ENCODE measurements at places on chromosomes 16 and 17.
A peak's percentile ranks its signal among the peaks of the same experiment; 100 is the strongest.

DNA sequence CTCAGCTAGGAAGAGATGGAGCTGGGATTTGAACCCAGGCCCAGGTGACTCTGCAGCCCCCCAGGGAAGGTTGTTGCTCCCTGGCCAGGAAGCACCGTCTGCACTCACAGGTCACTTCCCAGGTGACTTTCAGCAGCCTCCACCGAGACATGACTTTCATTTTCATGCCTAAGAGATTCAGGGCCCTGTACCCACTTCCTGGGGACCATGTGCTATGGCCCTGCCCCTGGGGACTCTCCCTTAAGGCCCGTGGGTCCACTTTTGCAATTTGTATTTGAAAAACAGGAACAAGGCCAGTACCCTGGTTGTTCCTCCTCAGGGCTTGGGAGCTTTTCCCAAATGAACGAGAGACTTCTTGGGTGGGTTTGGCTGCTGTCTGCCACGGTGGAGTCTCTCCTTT, 191.0 kb downstream of the IRF8 start:
- no peak for DNase-seq

GRCh38 chr17:6476810-6477179, 32.5 kb downstream of the PIMREG start:
- no peak for DNase-seq

- no peak for DNase-seq
These were observed 9.6 kb upstream of the GP2 start for GRCh38 chr16:20336955-20337354.

- DNase-seq = no peak
These were observed 1.7 kb downstream of the GPRC5C start for GRCh38 chr17:74433421-74434121.

DNA sequence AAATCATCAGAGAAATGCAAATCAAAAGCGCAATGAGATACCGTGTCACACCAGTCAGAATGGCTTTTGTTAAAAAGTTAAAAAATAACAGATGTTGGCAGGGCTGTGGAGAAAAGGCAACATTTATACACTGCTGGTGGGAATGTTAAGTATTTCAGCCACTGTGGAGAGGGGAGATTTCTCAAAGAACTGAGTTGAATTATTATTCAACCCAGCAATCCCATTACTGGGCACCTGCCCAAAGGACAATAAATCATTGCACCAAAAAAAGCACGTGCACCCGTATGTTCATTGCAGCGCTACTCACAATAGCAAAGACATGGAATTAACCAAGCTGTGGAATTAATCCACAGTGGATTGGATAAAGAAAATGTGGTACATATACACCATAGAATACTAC, 204.7 kb downstream of the HS3ST4 start:
- no peak for DNase-seq

- no peak for DNase-seq
These were observed 11.7 kb upstream of the CACNA1H start for GRCh38 chr16:1141191-1141590.

- DNase-seq = no peak
These were observed 123.0 kb upstream of the ASIC2 start for GRCh38 chr17:33416131-33416530.

DNA sequence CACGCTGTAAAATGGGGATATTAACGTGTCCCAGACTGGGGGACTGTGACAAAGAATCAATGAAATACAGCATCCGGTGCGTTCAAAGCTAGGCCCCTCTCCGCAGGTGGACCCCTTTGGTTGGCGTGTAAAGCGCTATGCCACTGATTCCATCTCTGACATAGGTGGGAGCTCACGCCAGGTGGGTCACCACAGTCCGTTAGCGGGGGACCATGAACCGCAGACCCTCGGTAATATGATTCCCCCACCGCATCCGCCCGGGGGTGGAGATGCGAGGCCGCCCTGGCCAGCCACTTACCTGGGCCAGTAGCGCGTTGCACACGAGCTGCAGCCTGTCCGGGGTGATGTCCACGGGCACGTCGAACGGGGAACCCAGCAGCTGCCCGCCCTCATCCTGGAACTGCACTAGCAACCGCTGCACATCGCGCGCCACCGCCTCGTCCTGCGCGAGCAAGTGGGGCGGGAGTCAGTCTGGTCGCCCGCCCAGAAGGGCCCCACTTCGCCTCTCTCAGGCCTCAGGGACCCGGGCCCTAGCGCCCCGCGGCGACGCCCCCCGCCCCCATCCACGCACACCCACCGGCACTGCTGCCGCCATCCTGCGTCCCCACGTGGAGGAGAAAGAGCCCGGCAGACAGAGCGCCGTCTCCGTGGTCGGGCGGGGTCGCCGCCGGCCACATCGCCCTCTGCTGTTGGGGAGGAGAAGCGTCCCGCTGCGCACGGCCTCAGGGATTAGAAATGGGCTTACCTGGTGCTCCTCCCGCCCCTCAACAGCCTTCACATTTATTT, at the start of gene NLE1:
TSS of gene NLE1 (minus strand) at position 623 of the 786 bp plus-strand sequence. CDS start at position 595, 28 bp downstream.
- peak; percentile 86 for DNase-seq

Data from SJCRH30 (cell line).